Right ventricle myocardium superior (tissue), 1 donor: ENCODE measurements at places on chromosomes 6 and 20. TPM values are rescaled to one million over a fixed set of nuclear protein-coding genes. Genes with fewer than 3 reads are reported as not detected.

Gene TBXT
- total RNA-seq = not detected

DNA sequence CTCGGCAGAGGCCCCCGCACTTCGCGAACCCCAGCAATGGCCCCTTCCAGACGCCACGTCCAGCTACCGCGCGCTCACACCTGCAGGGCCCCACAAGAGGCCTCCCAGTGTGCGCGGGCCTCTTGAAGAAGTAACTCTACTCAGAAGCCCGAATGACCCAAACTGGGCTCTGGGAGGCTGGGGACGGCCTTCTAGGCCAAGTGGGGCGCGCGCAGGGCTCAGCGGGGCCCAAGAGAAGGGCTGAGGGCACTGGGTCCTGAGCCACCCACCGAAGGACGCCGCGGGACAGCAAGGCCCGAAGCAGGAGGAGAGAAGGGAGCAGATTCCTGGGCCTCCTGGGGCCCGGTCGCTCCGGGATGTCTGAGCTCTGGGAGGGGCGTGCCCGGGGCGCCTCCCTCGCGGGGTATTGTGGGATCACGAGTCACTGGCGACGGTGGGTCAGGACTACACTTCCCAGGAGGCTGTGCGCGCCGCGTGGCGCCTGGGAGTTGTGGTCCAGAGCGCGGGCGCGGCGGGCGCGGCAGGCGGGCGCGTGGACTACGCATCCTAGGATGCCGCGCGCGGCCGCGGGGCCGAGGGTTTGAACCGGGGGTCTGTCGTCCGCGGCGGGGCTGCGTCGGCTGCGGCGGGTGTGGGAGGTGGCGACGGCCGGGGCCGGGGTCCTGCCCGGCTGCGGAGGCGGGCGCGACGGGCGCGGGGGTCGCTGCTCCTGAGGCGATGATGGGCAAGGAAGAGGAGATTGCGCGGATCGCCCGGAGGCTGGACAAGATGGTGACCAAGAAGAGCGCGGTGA is at the start of gene TCEA2:
TSS of gene TCEA2 (plus strand) at position 603 of the 793 bp plus-strand sequence. CDS start at position 718, 115 bp downstream.
- DNase-seq = peak; percentile 99

Gene SOX4
- 6.2 TPM for total RNA-seq

DNA sequence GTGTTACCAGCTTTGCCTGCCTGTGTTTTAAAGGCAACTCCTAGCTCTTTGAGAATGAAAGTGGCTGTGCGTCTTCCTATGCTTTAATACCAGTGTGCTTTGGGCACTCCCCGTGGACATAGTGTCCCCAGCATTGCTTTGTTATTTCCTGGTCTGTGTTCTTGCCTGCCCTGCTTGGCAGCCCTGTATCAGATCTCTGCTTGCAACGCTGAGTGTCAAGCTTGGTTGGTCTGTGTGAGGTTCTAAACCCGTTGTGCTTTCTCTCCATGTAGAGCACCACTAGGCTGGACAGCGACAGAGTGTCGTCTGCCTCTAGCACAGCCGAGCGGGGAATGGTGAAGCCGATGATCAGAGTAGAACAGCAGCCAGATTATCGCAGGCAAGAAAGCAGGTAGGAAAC is 80.2 kb downstream of the AFDN start:
- DNase-seq = peak; percentile 66

- DNase-seq = no peak
Measured at GRCh38 chr6:130424710-130425109, 58.9 kb downstream of the TMEM200A start.

GRCh38 chr20:45153147-45153546 is 21.6 kb upstream of the PI3 start:
- DNase-seq = no peak

DNA sequence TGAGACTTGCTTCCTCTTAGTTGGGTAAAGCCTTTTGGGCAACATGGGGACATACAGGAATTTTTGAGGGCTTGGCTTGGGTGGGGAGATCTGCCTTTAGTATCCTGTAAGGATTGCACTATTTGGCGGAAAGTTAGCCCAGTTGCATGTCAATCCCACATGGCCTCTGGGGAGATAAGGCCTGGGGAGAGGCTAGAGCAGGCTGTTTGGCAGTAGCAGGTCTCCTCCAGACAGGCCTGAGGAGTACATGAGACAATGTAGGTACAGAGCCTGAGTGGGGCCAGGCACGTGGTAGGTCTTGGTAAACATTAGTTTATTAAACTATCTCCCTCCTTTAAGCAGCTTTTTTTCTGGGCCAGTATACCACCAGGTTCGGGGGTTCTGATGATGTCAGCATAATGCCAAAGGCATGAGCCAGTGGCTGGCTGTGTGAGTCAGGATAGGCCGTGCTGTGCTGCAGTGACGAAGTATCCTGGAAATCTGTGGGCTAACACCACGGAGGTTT is 147.9 kb downstream of the VEGFA start:
- DNase-seq = no peak

GRCh38 chr20:10004900-10005299 is 29.9 kb upstream of the ANKEF1 start:
- DNase-seq = no peak

DNA sequence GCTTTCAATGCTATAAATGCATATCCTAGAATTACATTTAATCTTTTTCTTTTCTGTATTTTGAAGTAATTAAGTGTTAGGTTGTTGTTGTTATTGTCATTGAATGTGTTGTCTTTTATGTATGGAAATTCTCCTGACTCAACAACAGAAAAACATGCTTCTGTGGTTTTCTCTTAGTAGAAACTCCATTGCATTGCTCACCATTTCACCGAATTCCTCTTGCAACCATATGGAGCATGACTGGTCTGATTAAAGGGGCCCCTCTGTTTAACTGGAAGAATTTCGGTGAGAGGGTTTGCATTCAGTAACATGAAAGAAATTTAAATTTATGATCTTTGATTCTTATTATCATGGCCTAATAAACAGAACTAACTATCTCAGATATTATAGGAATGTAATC is 454.3 kb upstream of the JARID2 start:
- DNase-seq = no peak

DNA sequence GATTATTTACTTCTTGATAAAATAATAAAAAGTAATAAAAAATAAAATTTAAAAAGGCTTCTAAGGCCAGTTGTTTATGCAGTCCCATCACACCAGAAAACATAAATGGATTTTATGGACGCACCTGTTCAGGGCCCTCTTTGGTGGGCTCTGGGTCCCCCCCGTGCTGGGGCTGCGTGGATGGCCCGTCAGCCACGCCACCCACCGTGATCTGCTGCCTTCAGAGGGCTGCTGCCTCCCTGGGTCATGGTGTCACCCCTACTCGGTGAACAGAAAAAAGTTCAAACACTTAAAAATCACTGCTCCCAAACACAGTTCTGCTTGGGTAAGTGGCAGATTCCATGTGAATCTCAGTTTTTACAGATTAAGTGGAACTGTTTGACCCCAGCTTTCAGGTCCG is 447.6 kb upstream of the AGPAT4 start:
- no peak for DNase-seq

GRCh38 chr6:73382462-73383113 is 12.0 kb upstream of the DDX43 start:
- no peak for DNase-seq

DNA sequence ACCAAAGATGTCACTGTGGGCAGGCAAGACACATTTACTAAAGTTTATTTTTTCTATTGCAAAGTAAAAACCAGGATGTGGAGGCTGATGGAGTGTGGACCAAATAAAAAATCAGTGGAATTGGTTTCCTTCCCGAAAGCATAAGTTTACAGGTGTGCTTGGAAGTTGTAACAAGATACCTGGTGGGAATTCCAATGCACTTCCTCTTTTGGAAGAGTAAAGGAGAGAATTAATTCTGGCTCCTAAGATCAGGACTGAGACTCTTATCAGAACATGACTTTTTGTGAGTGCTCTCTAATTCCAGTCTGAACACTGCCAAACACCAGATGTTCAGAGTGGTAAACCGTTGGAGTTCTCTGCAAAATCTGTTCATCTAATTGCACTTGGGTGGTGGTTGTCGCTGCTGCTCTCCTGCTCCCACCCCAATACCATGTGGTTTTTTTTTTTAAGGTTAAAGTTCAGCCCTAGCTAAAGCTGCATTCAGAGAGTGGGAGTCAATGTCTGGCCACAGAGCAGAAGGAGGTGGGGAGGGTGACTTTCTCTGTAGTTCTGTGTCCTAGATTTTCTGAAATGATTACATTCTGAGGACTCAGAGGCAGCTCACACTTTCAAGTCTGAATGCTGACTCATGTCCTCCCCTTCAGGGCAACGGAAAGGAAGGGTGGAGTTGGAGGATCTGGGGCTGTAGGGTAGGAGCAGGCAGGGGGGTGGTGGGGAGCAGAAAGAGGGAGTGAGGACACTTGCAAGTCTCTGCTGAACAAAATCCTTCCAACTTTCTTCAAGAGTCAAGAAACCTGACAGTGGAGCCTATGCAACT is 275.8 kb upstream of the PRDM1 start:
- DNase-seq = no peak

GRCh38 chr6:87171938-87172633 is 16.7 kb downstream of the ZNF292 start:
- DNase-seq = no peak

- DNase-seq = no peak
Measured at GRCh38 chr6:139904158-139904533, 529.7 kb upstream of the CITED2 start.

DNA sequence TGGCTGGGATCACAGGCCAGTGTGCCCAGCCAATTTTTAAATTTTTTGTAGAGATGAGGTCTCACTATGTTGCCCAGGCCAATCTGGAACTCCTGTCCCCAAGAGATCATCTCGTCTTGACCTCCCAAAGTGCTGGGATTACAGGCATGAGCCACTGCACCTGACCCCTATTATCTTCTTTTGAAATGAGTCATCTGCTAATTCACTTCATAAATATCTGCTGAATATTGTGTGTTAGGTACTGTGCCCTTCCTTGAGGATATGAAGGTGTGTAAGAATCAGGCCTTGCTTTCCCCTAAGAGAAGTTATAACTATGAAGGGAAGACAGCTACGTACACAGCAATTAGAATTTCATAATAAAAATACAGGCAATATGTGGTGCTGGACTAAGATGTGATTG is 8.2 kb downstream of the ATRN start:
- DNase-seq = no peak

DNA sequence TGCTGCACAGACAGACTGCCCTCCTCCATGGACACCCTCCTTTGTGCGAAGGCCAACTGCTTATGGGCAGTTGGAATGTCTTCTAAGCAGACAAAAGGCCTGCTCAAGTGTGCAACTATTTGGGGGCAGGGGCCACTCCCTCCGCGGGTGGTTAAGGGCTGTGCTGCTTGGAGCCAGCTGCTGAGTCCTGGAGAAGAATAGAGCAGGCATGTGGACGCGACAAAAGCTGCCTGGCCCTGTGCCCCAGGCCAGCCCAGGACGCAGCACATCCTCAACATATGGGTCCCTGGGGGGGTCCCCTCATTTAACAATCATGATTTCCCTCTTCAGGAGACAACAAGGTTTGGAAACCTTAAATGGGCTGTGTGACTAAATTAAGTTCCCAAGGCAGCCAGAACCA is 45.5 kb upstream of the ENTPD6 start:
- DNase-seq = no peak

DNA sequence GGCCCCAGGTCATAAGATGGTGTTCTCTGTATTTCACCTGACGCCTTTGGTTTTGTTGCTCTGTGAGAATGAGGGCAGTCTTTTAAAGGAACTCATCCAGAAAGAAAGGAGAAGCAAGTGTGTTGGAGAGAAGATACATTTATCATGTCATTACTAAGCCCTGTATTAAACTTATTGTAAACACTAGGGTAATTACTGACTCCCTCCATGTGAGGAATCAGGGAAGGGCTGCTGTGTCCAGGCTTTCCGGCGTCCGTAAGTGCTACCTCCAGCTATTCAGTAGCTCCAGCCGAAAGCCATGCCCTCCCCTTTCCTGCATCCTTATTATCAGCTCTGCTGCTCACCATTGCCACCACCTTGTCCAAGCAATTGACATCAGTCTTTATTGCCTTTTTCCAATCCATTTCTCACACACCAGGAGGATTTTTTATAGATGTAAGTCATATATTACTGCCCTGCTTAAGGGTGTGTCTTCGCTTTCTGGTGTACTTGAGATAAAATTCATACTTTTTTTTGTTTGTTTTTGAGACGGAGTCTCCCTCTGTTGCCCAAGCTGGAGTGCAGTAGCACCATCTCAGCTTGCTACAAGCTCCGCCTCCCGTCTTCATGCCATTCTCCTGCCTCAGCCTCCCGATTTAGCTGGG is 94.7 kb downstream of the RPP40 start:
- DNase-seq = no peak

DNA sequence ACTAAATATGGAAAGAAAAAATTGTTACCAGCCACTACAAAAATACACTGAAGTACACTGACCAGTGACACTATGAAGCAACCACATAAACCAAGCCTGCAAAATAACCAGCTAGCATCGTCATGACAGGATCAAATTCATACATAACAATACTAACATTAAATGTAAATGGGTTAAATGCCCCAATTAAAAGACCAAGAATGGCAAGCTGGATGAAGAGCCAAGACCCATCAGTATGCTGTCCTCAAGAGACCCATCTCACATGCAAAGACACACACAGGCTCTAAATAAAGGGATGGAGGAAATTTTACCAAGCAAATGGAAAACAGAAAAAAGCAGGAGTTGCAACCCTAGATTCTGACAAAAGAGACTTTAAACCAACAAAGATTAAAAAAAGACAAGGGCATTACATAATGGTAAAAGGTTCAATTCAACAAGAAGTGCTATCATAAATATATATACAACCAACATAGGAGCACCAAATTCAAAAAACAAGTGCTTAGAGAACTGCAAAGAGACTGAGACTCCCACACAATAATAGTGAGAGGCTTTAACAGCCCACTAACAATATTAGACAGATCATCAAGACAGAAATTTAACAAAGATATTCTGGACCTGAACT is 104.8 kb downstream of the HACE1 start:
- no peak for DNase-seq

GRCh38 chr6:54198134-54198533 is 86.9 kb downstream of the MLIP start:
- no peak for DNase-seq

DNA sequence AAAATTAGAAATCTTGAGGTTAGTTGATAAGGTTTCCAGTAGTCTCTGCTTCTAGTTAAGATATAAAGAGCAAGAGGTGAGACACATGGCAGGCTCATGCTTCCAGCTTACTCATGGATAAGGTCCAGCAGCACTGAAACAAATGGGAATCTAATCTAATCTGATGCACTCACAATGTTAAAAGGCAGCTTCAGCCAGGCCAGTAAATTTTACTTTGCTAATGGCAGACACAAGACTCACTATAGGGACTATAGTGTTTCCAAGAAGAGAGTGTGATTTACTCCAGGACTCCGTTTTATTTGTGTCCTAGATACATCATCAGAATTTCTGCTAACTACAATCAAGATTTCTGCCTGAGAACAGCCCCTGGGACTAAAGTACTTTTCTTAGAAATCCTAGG is 324.8 kb downstream of the SMOC2 start:
- DNase-seq = no peak
